ENCODE measurements at places on chromosomes 16 and 17.

DNA sequence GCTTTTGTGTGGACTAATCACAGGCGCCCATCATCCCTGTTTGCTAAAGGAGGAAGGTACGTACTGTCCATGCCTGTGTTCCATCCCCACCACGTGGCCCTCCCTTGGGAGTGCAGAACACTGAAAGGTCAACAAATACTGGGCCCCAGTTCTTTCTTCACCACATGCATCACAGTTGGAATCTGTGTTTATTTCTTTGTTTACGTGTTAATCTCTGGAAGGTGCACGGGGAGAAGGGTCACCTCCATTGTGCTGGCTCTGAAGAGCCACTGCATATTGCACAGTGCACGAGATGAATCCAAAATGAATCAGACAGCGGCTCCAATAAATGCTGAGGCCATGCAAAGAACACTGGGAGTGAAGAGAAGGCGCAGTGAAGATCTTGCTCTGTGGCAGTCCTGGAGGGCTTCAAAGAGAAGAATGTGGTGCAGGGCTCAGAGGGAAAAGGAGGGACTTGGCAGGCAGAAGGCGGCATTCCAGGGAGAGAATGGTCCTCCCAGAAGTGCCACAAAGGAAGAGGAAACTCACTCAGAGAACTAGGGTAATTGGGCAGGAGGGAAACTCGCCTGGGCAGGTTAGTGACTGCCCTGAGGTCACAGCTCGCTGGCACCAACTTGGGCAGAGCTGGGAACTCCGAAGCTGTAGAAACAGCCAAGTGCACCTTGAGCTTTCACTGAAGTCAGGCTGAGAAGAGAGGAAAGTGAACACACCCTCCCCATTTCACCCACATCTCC is 3.7 kb downstream of the RPH3AL start:
- no peak for DNase-seq

- no peak for DNase-seq
Observed at GRCh38 chr17:60371818-60372510, 20.0 kb downstream of the USP32 start.

DNA sequence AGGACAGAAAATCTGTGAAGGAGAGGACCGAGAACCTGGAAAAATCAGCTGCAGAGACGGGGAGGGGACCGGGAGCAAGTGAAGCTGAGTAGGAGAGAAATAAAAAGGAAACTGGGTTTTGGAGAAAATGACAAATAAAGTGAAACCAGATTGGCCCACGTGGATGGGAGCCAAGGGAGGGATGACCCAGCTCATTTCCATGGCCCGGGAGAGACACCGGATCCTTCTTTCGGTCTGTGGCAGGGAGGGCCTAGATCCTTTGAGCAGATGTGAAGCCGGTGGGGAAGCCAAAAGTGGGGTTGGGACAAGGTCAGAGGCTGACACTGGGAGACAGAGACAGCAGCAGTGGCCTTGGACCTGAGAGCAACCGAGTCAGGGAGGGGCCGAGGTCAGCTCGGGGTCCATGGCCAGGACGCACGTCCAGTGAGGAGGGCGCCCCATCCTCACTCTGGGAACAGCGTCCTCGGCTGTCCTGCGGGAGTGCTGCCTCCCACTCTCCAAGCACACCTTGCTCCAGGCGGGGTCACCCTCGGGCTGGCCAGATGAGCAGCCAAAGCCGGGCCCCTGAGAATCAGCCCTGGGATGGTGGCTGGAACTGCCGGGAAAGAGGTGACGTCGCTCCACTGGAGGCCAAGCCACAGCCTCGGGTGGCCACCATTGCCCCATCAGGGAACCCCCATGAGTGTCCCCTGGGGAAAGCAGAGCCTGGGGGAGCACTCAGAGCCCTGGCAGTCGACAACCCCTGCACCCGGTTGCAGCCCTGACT is 50.8 kb upstream of the CDR2 start:
- no peak for DNase-seq

DNA sequence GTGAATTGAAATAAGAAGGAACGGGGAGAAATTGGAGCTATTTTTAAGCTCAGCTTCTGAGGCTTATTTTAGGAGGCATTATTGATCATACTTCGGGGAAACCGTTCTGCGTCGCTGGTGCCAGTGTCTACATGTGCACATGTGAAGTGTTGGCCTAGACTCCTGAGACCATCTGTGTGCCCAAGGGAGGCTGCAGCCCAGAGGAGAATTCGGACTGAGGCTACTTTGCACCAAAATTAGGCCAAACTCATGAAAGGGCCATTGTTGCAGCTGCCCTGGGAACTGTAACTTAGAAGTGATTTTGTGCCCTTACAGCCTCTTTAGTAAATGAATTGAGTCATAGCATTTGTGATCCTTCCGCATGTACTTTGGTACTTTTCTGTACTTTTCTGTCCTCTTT is 102.0 kb upstream of the NOL11 start:
- no peak for DNase-seq

- DNase-seq, result no peak
Observed at GRCh38 chr17:56658648-56659047, 65.1 kb downstream of the NOG start.

- DNase-seq, result no peak
Observed at GRCh38 chr16:51818342-51818944, 667.4 kb upstream of the SALL1 start.

DNA sequence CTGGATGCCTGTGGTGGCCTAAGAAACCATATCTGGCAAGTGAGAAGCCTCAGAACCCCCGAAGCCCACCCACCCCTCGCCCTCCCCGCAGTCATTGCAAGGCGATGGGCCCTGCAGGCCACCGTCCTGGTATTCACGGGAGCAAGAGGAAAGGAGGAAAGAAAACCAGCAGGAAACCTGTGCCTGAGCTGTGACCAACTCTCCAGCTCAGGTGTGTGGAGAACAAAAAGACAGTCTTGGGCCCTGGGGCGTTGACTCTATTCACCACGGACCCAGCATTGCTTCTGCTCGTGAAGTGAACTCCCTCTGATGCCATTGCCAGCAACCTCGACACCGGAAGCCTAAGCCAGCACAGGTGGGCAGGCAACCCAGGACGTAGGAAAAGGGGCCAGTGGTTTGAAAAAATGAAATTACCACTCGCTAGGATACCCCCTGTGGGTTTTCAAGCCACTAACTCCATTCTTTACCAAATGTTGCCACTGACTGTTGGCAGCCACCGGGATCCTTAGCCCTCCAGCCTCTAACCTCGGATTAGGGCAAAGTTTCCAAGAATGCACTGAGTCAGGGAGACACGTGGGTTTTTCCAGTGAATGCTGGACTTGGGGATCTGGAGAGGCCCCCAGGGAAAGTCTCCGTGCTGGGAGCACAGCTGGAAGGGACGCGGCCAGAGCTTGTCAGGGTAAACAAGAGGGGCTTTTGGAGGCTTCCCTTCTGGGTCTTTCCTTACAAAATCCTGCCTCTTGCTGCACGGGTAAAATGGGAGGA is 25.1 kb downstream of the FA2H start:
- no peak for DNase-seq

DNA sequence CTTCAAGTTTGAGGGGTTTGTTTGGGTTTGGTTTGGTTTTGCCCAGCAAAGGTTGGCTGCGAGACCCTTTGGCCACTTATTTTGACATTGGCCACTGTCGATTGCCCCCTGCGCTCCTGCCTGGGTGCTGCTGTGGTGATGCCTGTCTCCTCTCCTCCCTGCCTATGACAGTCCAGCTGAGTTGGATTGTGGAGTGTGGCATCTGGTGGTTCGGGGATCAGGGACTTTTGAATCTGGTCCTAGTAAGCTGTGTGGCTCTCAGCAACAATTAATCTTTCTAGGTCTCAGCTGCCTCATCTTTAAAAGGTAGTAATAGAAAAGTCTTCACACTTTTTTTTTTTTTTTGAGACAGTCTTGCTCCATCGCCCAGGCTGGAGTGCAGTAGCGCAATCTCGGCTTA is 27.1 kb downstream of the CDK5RAP3 start:
- no peak for DNase-seq

DNA sequence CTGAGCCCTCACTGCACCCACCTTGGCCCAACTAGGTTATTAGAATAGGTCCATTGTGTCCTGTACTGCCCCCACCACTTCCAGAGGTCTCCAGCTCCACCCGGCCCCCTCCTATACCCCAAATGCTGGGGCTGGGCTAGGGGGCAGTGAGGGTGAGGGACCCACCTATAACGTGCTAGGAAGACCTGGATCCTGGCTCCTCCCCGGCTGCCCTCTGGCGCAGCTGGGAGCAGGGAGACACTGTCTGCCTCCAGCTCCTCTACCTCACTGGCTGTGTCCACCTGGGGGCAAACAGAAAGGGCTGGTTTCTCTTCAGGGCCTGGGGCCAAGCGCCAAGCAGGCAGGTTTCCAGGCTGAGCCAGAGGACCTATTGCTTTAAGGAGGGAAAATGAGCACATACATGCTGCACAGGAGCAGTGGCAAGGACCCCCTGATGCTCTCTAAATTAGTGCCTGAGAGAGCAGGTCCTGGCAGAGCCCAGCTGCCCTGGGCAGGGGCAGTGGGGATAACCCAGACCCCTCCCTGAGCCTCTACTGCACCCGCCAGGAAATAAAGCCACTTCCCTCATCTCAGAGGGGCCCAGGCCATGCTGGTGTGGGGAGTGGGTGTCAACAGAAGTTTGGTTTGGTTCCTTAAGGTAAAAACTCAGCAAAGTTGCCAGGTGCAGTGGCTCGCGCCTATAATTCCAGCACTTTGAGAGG is 12.2 kb downstream of the TSPOAP1 start:
- peak; percentile 9 for DNase-seq

DNA sequence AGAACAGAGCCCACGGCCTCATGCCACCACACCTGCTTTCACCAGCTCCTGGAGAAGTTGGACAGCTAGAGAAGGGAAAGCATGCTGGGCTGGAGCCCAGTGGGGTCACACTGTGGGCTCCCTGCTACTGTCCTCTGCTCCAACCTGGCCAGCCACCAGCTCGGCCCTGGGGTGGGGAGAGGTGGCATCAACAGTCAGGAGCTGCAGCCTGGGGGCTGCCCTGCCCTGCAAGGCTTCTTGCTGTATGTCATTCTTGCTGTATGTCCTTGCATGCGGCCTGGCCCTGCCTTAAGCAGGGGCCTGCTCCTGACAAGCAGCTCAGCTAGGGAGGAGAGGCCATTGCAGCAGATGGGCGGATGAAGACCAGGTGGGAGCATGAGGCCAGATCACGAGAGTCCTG is 50.7 kb upstream of the CCL2 start:
- DNase-seq, result no peak

DNA sequence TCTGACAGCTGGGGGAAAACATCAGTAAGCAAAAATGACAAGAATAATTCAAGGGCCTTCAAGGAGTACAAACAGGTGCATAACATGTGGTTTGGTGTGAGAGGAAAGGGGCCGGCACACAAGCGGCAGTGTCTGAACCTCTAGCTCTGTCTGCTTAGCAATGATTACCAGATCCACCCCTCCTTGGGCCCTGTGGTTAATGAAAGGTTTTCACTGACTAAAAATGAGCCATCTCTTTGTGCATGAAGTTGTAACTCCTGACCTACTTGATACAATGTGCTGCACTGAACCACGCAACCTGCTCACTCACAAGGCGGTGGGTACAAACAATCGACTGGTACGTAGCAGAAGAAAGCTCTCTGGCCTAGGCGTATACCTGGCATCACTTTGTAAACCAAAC is 15.1 kb downstream of the FAM117A start:
- peak; percentile 76 for DNase-seq

GRCh38 chr17:8828517-8828875 is 29.3 kb upstream of the MFSD6L start:
- no peak for DNase-seq

GRCh38 chr17:83144421-83145357 is 65.3 kb downstream of the METRNL start:
- DNase-seq, result no peak

GRCh38 chr16:30470170-30470512 is 2.4 kb upstream of the ITGAL start:
- DNase-seq, result peak; percentile 14

DNA sequence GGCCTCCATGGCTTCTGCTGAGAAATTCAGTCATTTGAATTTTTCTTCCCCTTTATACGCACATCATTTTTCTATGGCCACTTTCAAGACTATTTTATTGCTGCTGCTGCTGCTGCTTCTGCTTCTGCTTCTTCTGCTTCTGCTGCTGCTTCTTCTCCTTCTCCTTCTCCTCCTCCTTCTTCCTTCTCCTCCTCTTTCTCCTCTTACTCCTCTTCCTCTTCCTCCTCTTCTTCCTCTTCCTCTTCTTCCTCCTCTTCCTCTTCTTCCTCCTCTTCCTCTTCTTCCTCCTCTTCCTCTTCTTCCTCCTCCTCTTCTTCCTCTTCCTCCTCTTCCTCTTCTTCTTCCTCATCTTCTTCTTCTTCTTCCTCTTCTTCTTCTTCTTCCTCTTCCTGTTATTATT is 22.4 kb downstream of the CPD start:
- DNase-seq, result no peak

DNA sequence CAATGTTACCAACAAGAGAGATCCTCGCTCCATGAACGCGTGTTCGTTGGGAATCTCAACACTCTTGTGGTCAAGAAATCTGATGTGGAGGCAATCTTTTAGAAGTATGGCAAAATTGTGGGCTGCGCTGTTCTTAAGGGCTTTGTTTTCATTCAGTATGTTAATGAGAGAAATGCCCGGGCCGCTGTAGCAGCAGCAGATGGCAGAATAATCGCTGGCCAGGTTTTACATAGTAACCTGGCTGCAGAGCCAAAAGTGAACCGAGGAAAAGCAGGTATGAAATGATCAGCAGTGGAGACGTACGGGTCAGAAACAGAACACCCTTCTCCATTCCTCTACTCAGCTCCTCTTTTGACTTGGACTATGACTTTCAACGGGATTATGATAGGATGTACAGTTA is 13.3 kb downstream of the SOCS1 start:
- no peak for DNase-seq

- DNase-seq, result peak; percentile 15
Observed at GRCh38 chr17:62627904-62628633, 599 bp downstream of the MRC2 start.

DNA sequence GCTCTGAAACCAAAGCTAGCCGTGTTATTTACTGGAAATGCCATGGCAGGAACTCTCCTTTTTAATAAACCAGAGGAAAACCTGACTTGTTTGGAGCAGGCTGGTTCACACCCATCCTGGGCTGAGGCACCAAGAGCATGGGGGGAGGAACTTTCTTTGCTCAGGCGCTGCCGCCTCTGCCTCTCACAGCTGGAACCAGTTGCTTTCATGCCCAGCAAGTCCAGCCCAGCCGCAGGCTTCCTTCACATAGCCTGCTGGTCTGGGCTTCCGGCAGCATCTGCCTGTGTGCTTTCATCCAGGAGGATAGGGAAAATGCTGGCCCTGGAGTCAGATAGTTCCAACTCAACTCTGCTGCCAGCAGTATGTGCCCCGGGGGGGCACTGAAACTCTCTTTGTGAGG is 88.1 kb upstream of the ASIC2 start:
- no peak for DNase-seq

- no peak for DNase-seq
Observed at GRCh38 chr17:47945529-47946508, 4.4 kb downstream of the PNPO start.

GRCh38 chr17:73104450-73104849 is 12.0 kb upstream of the SLC39A11 start:
- no peak for DNase-seq

GRCh38 chr16:89922477-89922883 is 662 bp upstream of the TUBB3 start:
- DNase-seq, result no peak

GRCh38 chr17:14922411-14922810 is 342.7 kb downstream of the PMP22 start:
- DNase-seq, result no peak

GRCh38 chr17:10109146-10109545 is 89.3 kb downstream of the GAS7 start:
- DNase-seq, result no peak

- no peak for DNase-seq
Observed at GRCh38 chr16:49688036-49688697, 167.7 kb downstream of the ZNF423 start.

Measured in CD4-positive, alpha-beta T cell treated with Interleukin-4 for 1 hour (primary cell).